ENCODE measurements at places on chromosomes 1 and 21.

- no peak for DNase-seq
These were observed 14.6 kb downstream of the ARHGEF10L start for GRCh38 chr1:17553975-17554700.

DNA sequence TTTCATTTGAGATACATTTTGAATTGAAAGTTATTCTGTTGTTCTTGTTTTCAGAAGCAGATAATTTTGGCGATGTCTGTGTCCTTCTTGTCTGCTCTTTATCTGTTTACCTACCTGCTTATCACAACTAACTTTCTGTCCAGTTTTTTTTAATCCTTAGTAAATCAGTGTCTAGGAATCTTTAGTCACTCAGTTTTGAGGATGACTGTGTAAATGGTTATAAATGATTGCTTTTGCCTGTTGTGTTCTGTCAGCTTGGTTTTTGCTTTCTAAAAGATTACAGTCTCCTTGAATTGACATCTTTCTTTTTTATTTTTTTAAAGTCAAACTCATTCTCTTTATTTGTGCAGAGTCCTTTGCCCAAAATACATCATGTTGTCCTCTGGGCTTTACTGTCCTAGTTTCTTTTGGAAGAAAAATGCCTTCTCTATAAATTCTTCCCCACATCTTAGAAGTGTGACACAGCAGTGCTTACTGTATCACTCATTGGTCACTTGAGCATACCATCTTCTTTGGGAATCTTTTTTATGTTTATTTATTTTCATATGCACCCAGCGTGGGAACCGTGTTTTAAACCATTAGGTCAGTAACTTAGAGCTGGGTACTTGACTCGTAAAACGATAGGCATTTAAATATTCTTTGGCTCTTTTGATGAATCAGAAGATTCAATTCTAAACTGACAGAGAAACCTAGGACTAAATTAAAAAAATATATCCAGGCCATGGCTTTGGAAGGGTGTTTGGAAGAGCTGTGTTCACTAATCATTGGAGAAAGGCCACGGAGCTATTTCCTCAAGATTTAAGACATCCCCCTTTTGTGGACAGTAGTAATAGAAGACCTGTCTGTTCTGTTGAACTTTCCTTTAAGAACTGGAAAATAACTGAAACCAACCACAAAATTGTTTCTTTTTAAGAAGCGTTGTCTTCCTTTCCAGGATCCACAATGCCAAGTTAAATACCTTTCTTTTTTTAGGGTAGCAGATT is 20.9 kb downstream of the LAMC1 start:
- peak; percentile 91 for DNase-seq

DNA sequence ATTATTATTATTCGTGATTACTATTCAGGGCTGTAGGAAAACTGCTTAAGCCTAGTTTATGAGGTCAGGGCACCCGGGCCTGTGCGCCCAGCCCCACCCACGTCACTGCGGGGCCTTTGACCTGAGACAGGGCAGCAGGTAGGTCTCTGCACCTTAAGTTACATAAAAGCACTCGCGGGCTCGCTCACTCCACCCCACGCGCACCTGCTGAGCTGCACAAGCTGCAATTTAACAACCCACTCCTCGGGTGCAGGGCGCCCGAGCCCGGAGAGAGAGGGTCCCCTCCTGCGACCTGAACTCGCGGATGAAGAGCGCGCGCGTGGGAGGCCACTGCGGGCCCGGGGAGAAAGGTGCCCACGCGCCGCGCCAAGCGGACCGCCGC is 477 bp downstream of the ICMT start:
- no peak for DNase-seq

DNA sequence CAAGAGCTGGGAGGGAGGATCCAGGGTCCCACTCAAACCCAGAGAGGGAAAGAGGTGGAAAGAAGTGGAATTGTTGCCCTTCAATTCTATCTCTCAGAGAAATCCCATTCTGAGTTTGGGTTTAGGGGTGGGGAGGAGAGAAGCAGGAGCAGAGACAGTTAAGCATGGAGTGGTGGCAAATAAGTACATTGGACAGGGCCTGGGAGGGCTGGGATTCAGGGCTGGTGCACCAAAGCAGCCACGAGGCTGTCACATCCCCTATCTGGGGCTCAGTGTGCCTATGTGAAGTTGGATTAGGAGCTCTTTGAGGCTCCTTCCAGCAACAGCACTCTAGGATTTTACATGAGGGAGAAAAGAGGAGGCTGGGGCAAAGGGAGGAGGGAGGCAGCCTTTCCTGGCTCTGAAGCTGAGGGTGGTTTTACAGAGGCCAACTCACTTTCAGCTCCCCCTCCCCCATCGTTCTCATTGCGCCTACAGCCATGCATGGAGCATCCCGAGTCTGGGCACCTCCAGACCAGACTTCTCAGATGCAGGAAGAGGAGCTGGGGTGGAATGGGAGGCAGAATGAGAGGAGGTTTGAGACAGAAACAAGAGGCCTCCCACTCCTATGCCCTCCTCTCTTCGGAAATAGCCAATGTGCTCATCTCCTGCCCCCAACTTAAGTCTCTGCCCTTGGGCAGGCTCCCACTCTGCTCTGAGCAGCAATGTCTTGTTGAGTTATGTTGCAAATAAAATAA is 3.0 kb upstream of the SYT6 start:
- DNase-seq = no peak

DNA sequence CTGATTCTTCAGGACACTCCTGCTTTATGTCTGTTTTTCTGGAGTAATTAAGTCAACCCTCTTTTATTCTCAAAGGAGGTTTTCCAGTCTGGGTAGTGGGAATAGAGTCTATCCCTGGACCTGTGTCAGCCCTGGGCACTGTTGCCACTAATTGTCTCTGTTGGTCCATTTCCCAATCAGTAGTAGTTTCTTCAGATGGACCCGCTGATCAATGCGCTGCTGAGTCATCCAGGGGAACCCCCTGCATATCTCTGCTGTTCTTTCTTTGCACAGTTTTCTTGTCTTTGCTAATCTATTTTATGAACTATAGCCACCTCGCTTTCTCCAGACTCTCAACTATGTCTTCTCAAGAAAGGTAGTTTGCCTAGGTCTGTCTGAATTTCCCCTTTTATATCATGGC is 82.5 kb downstream of the TNNI3K start:
- DNase-seq = no peak

DNA sequence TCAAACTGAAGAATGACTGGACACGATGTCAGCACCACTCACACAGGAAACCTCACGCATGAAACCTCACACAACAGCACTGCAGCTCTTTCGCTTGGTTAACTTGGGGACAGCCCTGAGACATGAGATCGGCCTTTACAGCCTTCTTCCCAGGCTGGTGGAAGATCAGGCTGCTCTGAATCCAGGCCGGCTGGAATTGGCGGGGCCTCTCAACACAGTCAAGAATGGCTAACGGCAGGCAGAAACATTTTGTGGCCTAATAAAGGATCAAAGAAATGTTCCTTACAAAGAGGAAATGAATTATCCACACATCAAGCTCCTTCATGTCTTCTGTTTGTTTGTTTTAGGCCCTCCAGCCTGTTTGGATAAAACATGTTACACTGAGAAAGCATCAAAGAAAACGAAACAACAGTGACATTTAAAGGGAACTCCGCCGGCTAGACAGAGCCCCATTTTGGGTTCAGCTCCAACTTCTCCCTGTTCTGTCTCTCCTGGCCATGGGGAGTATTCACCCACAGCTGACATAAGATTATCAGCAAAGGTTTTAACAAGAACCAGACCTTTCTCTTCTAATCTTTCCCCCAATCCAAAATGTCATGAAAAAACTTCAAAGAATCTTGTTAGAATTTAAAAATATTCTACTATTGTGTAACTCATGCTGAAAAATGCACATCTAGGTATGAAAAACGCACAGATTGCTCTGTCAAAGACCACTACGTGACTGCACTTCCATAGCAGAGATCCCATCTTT is 131.2 kb downstream of the SLC45A1 start:
- DNase-seq = no peak

- no peak for DNase-seq
These were observed 197.5 kb downstream of the KCNT2 start for GRCh38 chr1:196410768-196411167.

GRCh38 chr1:247297263-247298123 is 34.2 kb downstream of the ZNF496 start:
- DNase-seq = no peak

- DNase-seq = no peak
These were observed 610 bp downstream of the RBM8A start for GRCh38 chr1:145926686-145927062.

All from GM04503 (cell line).